ENCODE measurements at places on chromosomes 6 and 20.

GRCh38 chr6:137766596-137767370, 100.3 kb upstream of the TNFAIP3 start:
- DNase-seq, result no peak

- DNase-seq, result peak; percentile 61
Observed at GRCh38 chr6:21384216-21384615, 209.3 kb upstream of the SOX4 start.

DNA sequence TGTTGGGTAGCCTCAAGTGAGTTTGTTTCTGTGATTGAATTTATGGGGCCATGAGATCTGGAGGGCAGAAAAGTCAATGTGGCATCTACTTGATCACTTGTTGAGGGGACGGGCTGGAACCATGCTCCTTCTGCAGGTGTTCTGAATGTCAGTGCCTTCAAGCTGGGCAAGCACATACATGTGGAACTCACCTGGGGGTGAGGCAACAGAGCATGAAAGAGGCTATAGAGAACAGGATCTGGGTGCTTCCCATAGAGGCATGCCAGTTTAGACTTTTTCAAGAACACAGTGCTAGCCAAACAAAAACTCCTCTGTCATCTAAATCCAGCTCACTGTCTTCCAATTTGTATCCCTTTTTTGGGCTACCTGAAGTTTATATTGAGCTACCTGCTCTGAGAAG, 77.8 kb upstream of the SLC35B3 start:
- no peak for DNase-seq

DNA sequence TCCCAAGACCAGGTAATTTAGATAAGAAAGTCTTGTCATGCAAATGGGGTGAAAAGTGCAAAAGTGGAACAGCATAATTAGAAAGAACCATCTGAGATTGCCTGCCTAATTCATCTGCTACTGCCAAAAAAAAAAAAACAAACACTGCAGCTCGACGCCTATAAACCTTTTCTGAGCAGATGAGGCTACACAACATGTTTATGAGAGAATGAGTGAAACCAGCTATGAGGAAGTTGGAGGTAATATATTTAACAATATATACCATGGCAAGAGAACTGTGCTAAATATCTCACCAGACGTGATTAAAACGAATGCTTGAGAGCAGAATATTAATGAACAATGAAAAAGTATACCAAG, 50.0 kb downstream of the LAMA4 start:
- DNase-seq, result no peak

DNA sequence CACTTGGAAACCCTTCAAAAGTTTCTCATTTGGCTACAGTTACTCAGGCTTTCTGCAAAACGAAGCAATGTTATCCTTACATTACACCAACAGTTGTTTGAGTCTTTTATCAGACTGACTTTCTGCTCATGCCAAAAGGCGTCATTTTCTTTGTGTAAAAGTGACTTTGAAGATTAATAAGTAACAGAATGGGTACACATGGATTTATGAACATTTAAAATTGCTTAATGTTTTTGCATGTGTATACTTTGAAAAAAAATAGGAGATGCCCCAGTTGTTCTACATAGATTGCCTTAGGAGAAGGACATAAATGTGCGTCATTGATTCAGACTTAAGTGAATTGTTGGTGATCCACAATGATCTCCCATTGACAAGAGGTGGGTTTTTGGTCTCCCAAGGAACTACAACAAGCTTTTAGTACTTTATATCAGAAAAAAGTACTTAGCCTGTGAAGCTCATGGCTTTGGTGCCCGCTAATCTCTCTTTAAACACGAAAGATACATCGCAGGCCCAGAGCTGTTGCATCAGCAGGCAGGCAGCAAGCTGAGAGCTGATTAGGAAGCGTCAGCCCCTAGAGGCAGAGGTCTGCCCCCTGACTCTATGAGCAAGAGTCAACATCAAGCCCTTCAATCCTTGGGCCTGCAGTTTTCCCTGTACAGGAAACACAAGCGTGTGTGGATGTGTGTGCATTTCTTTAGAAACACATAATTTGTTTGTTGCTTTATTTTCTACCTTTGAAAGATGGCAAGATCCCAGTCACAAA, 45.9 kb downstream of the SLC22A3 start:
- DNase-seq, result no peak

- no peak for DNase-seq
Observed at GRCh38 chr6:21858076-21858475, 264.5 kb downstream of the SOX4 start.

DNA sequence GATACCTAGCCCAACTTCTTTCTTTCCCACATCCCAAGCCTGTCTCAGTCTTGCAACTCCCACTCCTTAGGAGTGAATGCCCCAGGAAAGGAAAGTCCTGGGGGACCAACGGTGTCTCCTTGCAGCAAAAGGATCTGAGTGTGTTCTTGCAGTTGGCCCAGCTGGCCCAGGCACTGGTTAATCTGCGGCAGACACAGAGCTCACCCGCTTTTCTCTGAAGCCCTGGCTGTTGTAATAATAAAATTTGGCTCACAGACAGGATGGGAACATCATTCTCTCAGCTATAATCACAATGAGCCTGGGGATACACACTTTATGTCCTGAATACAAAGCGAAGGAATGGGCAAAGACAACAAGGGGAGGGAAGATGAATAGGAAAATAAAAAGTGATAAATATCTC, 287.0 kb upstream of the PRND start:
- DNase-seq, result no peak

GRCh38 chr6:37095997-37096396, 74.0 kb upstream of the PIM1 start:
- no peak for DNase-seq

DNA sequence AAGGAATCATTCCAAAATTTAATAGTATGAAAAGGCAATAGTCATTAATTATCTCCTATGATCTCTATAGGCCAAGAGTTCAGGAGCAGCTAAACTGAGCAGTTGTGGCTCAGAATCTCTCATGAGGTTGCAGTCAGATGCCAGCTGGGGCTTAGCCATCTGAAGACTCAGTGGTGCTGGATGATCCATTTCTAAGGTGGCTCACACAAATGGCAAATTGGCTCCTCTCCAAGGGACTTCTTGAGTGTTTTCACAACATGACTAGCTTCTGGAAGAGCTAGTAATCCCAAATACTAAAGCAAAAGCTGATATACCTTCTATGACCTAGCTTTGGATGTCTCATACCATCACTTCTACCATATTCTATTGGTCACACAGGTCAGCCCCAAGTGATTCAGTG, 104.2 kb downstream of the HAO1 start:
- no peak for DNase-seq

GRCh38 chr6:37826188-37826587, 6.7 kb downstream of the ZFAND3 start:
- DNase-seq, result no peak

- DNase-seq, result no peak
Observed at GRCh38 chr6:56513631-56514030, 129.1 kb downstream of the DST start.

- DNase-seq, result no peak
Observed at GRCh38 chr6:137877606-137878005, 10.5 kb downstream of the TNFAIP3 start.

DNA sequence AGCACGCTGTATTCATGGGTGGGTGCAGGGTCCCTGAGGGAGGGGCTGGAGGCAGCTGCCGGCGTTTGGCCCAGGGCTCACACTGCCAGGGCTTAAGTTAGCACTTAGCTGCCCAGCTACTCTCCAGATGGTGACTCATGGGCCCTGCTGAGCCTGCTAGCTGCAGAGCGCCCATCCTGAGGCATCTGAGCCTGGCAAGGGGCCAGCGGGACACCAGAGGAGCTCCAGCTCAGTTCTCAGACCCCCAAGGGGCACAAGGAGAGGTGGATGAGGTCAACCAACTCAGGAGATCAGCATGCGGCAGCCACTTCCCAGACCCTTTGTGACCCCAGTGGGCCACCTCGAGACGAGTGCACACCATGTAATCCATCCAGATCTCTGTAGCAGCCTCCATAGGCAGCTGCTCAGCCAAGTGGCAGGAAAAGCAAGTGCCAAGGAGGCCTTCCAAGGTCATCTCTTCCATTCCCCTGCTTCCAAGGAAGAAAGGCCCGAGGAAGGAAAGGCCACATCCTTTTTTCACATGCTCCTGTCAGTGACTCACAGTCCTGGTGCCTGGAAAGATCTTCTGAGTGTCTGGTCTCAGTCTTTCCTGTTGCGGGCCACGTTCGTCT, 35.3 kb downstream of the FOXP4 start:
- no peak for DNase-seq

GRCh38 chr20:42886801-42887200, 302.9 kb downstream of the PTPRT start:
- DNase-seq, result no peak

GRCh38 chr6:82410151-82410648, 46.6 kb downstream of the TPBG start:
- DNase-seq, result no peak

DNA sequence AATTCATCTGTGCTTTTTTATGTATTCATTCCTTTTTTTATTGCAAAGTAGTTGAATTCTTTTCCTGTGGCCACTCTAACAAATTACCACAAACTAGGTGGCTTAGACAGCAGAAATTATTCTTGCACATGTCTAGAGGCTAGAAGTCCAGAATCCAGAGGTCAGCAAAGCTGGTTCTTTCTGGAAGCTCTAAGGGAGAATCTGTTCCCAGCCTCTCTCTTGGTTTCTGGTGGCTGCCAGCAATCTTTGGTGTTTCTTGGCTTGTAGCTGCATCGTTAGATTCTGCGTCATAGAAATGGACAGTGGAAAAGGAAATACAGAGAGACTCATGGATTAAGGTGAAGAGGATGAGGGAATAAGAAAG, 39.3 kb downstream of the GSTA2 start:
- DNase-seq, result peak; percentile 67

DNA sequence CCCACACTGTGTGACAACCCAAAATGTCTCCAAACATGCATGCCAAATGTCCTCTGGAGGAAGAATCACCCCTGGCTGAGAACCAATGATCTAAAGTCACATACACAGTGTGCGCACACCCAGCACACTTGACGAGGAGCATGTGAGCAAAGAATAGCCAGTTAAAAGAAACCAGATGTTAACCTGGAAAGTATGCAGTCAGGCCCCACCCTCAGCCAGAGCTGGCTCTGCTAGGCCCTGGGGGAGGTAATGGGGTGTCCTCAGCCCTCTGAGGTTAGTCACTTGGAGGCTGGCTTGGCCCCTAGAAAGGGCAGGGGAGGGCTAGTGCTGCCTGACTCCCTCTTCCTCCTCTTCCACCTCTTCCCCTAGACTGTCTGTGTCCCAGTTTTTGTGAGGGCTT, 15.2 kb upstream of the GUCA1A start:
- no peak for DNase-seq

GRCh38 chr20:63167026-63167917, 48.7 kb downstream of the YTHDF1 start:
- DNase-seq, result no peak

DNA sequence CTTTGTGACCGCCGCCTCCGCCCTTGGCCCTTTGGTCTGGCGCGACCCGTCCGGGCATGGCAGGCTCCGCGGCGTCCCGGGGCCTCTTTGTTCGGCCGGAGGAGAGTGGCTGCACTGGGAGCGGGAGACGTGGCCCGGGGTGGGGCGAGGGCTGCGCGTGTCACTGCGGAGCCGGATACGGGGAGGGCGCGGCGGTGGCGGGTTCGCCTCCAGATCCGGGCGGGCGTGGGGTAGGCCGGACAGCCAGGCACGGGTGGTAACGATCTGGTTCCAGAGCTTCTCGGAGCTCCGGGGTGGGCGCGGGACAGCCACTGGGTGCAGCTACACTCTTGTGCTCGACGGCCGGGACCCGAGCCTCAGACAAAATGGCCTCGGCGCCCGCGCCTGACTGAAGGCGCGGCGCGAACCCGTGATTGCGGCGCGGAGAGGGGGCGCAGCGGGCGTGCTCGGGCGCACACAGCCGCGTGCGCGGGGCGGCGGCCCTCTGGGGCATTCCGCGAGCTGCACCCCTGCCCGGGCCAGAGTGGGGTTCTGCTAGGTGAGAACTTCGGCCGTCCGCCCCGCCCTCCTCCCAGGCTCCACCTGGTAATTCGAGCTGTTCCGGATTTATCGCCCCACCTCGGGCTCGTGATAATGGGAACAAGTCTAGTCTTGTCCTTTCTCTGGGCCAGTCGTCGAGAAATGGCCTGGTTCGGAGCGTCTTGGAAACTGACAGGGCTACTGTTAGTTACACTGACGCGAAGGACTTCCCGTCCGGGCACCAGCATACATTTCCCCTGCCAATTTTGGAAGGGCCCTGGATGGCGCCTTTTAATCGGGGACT, 1.0 kb downstream of the LOC128125822 start:
- DNase-seq, result peak; percentile 21

DNA sequence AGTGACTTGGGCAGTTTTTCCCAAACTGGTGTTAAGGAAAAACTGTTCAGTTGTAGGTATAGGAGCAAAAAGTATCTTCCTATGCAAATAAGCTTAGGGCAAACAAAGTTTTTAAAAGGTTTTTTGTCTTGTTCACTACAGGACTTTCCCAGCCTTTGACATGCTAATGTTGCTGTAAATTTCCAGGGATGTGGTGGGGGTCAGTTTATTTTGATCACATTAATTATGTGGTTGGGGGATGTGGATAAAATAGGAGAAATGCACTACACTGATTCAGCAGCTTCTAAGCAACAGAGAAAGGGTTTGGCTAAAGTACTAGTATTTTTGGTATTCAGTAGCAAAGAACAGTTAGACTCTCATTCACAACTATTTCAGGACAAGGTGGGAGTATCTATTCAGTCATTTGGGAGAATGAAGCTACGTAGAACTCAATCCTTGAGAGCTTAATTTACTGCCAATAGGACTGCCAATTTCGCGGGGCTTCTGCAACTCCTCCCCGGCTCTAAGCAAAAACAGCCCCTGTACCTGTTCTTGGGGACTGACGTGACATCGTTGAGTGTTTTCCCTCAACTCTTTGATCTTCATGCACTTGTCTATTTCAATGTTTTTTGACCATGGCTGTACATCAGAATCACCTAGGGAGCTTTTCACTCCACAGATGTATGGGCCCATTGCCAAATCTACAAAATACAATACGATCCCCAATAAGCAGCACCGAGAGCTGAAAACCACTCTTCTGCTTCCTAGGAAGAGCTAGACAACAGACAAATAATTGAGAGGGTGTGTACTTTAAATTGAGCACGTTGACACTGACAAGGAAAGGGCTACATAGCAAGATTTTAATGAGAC, 94.8 kb upstream of the NHSL1 start:
- DNase-seq, result no peak

- DNase-seq, result no peak
Observed at GRCh38 chr20:52103335-52103912, 88.2 kb downstream of the ZFP64 start.

DNA sequence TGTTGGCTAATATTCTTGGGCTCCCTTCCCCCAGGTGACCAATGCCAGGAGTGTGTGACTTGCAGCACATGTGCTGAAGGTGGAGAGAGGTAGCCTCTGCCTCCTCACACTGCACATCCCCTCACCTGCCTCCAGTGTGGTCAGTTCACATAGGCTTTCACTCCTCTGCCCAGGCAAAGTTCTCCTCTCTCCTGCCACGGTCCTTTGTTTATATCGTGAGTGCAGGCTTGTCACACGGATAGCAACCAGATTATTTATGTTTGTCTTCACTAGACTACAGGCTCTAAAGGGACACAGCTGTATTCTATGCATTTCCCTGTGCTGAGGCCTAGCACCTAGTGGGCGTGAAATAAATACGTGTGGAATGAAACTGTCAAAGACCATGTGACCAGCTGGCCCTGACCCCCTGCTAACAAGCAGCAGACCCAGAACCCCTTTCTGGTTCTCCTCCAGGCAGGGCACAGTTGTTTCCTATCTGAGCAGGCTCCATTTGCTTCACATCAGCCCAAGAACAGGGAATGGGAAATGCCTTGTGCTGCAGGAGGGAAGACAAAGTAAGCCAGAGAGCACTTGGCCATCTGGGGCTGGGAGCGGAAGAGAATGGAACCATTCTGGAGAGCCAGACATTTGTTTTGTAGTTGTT, 42.3 kb downstream of the UNC5CL start:
- no peak for DNase-seq
